Cerebellum (tissue), 4 donors: ENCODE measurements at places on chromosomes 6 and 20. TPM values are rescaled to one million over a fixed set of nuclear protein-coding genes. Genes with fewer than 3 reads are reported as not detected.

Gene LIME1
- total RNA-seq: 9.3 TPM

Gene EYA4
- total RNA-seq: 2.4 TPM

Gene MYLK4
- 0.45 TPM for total RNA-seq

Gene PET117
- 8.3 TPM for total RNA-seq

DNA sequence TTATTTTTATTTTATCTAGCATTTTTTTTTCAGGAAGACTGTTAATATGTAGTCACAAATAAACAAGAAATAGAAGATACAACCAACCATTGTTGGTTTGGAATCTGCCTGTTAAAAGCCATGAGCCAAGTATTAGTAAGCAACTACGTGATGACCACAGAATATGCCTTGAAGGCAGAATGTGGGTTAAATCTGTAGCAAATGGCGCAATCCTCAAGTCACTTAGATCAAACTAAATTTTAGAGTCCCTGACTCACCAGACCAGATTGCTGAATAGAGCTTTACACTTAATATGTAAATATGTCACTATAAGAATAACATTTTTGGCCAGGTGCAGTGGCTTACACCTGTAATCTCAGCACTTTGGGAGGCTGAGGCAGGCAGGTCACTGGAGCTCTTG, 800.1 kb upstream of the CITED2 start:
- DNase-seq: no peak

DNA sequence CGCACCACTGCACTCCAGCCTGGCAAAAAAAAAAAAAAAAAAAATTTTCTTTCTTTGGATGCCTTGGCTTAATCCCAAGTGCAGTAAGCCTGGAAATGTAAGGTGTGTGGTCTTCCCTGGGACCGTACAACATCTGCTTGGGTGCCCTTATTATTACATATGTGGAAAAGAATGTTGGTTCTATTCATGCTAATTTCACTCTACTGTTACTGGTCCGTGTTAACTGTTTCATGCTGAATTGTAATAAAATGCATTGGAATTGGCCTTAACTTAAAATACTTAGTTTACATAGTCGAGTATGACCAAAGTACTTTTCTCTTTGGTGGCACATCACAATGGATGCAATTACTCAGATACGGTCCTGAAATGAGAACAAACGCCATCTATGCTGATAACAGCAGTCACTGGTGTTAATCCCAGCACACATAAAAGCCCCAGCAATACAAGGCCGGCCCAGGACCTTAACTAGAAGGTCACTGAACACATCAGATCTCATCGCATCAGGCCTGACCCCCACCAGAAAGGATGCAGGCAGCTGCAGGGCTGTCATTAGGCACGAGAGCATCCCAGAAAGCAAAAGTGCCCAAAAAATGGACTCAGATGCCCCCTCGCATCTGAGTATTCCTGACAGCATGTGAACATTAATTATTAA, 1.2 kb downstream of the SERPINB6 start:
- DNase-seq: no peak
